Midbrain (tissue), 1 donor: ENCODE measurements at places on chromosomes 5 and 9.

GRCh38 chr9:134323741-134324358 is 2.4 kb upstream of the RXRA start:
- DNase-seq, result peak; percentile 66

DNA sequence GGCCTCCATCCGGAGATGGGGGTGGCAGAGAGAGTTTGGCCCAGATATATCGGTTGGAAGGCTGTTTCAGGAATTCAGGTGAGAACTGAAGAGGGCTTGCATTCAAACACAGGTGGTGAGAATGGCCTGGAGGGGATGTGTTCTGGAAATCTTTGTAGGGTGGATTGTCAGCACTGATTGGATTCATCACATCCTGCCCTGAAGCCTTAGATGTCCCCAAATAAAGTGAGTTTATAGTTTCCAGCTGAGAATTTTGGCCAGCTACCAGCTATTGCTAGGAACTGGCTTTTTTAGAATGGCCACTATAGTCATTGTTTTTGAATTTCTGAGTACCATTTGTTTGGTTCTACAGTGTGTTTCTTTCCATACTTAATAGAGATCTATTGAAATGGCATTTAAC is 46.1 kb upstream of the ANKH start:
- DNase-seq, result no peak

- DNase-seq, result peak; percentile 65
These were observed 140.8 kb upstream of the OTULINL start for GRCh38 chr5:14440582-14441431.

- no peak for DNase-seq
These were observed 11.2 kb downstream of the CSNK1A1 start for GRCh38 chr5:149540089-149540488.

DNA sequence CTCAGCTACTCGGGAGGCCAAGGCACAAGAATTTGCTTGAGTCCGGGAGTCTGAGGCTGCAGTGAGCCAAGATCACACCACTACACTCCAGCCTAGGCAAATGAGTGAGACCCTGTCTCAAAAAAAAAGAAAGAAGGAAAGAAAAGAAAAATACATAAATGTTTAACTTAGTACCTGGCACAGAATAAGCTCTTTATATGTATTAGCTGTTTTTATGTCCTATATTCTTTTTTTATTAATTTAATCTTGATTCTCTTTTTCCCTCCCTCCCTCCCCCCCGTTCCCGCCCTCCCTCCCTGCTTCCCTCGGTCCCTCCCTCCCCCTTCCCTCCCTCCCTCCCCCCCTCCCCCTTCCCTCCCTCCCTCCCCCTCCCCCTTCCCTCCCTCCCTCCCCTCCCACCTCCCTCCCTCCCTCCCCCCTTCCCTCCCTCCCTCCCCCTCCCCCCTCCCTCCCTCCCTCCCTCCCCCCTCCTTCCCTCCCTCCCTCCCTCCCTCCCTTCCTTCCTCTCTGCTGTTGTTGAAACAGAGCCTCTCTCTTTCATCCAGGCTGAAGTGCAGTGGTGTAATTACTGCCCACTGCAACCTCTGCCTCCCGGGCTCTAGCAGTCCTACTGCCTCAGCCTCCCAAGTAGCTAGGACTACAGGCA is 135.8 kb upstream of the GRHPR start:
- no peak for DNase-seq

- DNase-seq, result no peak
These were observed 79.6 kb downstream of the SMIM15 start for GRCh38 chr5:61082516-61083280.

- DNase-seq, result no peak
These were observed 40.4 kb downstream of the LPAR1 start for GRCh38 chr9:110997847-110998246.

DNA sequence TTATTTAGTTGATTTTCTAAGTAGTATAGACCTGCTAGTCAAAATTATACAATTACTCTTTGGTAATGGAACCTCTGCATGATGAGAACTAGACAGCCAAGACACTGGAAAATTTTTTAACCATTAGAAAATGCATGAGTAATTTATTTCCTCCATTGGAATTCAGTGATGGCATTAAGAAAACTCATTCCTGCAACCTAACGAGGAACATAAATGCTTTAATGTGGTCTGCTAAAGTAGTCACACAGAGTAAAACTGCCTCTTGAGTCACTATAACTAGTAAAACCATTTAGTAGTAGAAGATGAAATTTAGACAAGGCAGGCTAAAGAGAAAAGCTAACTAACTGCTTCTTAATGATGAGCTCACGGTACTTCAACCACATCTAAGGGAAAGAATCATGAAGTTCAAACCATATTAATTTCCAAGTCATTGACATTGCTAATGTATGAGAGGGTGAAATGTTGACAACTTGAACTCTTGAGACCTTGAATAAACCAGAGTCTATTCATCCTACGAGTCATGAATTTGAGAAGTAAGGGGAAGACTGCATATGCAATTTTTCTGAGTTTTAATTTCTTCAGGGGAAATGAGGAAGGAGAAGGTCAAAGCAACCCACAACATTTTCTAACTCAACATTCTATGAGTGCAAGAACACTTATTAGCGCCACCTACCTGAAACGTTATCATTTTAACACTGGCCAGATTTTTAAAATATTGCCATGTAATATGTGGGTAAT is 74.4 kb downstream of the GLIS3 start:
- DNase-seq, result no peak
